ENCODE measurements at places on chromosomes 5 and 9.

- no peak for DNase-seq
These were observed 54.7 kb downstream of the GAS1 start for GRCh38 chr9:86892576-86892975.

- DNase-seq, result no peak
These were observed 35.3 kb downstream of the EQTN start for GRCh38 chr9:27261517-27262211.

- no peak for DNase-seq
These were observed 252.4 kb upstream of the IRX1 start for GRCh38 chr5:3343211-3343610.

GRCh38 chr9:123518338-123518737 is 162.3 kb downstream of the CRB2 start:
- DNase-seq, result no peak

DNA sequence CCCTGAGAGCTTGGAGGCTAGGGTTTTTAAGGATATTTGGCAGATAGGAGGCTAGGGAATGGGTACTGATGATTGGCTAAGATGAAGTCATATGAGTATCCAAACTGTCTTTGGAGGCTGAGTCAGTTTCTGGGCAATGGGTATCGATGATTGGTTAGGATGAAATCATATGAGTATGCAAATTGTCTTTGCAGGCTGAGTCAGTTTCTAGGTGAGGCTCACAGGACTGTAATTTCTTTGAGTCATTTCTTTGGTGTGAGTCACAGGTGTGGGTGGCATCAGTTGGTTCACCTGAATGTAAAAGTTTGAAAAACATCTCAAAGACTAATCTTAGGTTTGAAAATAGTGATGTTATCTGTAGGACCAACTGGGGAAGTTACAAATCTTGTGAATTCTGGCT is 1068.0 kb downstream of the NR2F1-AS1 start:
- peak; percentile 0 for DNase-seq

GRCh38 chr5:67795781-67796477 is 419.6 kb upstream of the PIK3R1 start:
- no peak for DNase-seq

- no peak for DNase-seq
These were observed 46.5 kb downstream of the P4HA2 start for GRCh38 chr5:132181011-132181629.

DNA sequence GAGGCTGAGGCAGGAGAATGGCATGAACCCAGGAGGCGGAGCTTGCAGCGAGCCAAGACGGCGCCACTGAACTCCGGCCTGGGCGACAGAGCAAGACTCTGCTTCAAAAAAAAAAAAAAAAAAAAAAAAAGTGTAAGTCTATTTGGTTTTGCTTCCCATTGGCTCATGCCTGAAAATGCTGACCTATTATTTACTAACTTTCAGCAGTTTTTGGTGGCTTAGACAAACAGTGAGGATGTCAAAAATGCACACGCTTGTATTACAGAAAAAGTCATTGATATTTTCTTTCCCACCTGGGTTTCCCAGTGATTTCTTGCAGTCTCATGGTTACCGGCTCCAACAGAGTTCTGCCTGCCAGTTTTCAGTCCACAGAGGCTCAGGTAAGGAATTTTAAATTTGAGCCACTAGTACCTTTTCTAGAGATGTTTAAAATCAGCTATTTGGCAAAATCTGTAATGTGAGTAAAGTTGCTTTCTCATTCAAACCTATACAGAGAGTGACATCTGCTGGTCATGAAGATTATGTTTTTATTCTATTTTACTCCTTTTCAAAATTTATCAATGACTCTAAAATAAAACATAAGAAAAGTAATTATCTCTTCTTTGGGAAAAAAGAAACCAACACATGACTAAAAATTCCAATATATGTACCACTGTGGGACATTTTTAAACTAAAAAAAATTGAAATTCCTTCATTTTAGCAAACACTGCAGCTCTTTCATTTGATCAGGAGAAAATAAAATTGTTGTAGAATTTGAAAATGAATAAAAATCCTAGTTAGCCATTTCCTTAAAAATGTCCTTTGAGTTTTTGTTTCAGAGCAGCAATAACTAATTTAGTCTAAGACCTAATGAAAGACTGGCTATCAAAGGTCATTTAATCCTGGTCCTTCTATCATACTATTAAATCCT is 8.8 kb downstream of the FAM200C start:
- no peak for DNase-seq

DNA sequence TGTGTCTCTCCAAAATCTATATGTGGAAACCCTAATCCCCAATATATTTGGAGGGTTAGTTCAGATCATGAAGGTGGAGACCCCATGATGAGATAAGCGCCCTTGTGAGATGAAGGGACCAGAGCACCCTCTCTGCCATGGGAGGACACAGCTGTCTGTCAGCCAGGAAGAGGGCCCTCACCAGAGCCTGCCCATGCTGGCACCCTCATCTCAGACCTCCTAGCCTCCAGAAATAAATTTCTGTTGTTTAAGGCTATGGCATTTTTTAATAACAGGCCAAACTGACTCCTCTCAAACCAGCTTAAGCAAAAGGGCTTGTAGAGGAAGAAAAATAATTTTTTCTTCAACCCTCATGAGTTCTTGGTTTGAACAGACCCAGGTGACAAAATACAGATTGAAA is 79.2 kb upstream of the MAMDC2 start:
- DNase-seq, result no peak

GRCh38 chr9:119164716-119165115 is 204.5 kb downstream of the BRINP1 start:
- DNase-seq, result no peak

- DNase-seq, result no peak
These were observed at the start of gene CMYA5 for GRCh38 chr5:79689541-79690466. Gene CMYA5, plus strand, starts transcription at chr5:79689836. Its CDS starts 72 bp downstream, at chr5:79689908.

- no peak for DNase-seq
These were observed 785 bp upstream of the P4HA2 start for GRCh38 chr5:132228241-132229035.

DNA sequence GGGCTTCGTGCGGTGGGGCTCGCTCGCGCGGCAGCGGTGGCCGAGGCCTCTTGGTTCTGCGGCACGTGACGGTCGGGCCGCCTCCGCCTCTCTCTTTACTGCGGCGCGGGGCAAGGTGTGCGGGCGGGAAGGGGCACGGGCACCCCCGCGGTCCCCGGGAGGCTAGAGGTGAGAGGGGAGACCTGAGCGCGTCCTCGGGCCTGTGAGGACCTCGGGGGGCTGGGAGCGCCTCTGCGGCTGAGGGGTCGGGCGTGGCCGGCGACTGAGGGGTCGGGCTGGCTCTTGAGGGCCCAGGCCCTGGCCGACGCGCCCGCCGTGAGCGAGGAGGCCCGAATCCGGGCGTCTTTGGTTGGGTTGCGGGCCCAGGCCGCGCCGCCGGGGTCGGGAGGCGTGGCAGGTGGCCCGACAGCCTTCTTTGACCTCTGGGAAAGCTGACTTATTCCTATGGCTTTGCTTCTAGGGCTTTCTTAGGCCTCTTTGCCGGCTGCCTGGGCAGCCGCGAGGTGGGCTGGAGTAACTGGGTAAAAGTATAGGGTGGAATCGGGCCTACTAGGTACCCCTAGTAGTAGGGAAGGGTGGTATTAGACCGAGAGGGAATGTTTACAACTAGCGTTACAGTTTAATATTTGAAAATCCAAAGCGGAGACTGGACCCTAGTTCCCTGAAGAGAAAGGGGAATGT is at the start of gene CANX:
Gene CANX (plus strand): TSS at position 33 of the 681 bp plus-strand sequence. CDS start 6,715 bp downstream, outside the sequence.
- no peak for DNase-seq

GRCh38 chr9:93111371-93112115 is 15.5 kb downstream of the CARD19 start:
- no peak for DNase-seq

DNA sequence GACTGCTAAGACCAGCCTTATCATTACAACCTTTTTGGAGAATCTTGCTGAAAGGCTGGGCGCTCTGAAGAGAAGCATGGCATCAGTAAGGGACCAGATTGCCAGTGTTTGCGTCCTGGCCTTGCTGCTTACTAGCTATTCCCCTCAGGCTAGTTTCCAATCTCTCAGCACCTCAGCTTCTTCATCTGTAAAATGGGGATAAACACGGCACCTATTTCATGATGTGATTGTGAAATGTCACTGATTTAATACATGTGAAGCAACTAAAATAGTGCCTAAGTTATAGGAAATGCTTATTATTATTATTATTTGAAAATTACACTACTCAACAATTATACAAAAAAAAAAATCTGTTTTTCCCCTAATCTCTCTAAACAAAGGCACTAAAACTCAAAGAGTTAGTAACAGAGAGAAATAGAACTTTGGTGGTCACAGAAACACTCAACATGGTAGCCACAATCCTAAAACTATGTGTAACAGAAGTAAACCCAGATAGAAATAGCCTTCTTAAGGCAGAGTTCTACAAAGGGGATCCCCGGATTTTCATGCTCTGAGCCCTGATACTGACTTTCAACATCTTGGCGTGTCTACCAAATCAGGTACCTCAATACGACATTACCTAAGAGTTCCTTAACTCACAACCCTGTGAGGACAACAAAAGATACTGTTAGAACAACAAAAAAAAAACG is 62.0 kb downstream of the ENC1 start:
- no peak for DNase-seq

DNA sequence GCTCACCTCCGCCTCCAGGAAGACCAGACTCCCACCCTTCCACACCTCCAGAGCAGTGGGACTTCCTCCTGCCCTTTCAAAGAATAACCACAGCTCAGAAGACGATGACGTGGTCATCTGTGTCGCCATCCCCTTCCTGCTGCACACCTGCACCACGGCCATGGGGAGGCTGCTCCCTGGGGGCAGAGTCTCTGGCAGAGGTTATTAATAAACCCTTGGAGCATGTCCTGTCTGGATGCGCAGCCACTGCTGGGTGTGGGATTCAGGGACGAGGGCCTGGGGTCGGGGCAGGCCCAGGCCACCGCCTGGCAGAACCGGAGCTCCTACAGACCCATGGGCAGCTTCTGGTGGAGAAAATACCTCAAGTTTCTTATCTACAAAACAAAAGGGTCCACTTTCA is 5.0 kb downstream of the PAEP start:
- no peak for DNase-seq

GRCh38 chr5:171825051-171825450 is 39.4 kb downstream of the SMIM23 start:
- DNase-seq, result no peak

GRCh38 chr5:133610489-133611356 is 1.6 kb downstream of the FSTL4 start:
- DNase-seq, result peak; percentile 33

DNA sequence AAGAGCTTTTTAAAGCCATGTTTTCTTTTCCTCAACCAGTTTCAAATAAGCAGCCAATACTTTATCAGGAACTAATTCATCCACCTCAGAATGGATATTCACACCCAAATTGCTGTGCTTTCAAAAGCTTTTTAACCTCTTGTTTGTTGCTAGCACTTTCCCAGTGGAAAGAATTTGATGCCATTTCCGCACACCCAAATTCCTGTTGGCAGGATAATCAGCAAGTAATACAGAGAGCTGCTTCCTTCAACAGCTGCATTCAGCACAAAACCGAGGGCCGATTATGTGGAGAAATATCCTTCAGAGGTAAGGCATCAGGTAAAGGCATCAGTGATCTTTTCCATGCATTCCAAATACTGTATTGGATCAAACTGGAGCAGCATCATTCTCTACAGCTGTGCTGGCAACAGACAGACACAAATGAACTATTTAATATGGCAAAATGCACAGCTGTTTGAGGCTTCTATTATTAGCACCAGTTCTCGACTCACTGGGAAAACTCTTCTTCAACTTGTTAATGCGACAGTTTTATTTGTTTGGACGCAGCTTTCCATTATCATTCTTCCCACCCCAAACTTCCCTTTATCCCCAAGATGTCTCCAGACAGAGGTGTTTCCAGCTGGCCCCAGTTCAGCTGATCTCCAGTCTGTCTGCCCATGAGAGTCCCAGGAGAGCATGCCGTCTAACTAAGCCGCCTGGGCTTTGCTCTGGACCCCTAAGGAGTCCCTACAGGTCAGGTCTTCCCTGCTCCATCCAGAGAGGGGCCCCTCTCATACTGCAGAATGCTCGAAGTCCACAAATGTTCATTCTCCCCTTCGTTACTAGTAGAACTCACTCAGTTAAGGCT is 22.2 kb upstream of the MGAT1 start:
- no peak for DNase-seq

DNA sequence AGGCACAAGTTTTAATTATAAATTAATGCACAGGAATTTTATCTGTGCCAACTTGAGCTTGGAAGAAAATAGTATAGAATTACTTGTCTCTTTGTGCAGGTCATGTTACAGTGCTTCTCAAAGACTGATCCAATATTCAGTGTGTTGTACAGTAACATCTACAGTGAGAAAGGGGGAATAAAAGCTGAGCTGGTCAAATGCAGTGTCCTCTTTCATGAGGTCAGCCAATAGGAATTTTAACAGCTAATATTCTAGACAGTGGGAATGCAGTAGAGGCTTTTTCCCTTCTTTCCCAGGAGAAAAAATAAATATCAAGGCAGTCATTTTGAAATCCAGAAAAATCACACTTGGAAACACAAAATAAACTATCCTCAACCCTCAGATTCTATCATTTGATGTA is 95.7 kb upstream of the ITGA1 start:
- DNase-seq, result no peak

GRCh38 chr5:3428334-3428733 is 167.3 kb upstream of the IRX1 start:
- DNase-seq, result no peak

- no peak for DNase-seq
These were observed 22.5 kb downstream of the TPPP start for GRCh38 chr5:670396-671270.

GRCh38 chr5:148020257-148020988 is 43.4 kb upstream of the SPINK5 start:
- DNase-seq, result no peak

DNA sequence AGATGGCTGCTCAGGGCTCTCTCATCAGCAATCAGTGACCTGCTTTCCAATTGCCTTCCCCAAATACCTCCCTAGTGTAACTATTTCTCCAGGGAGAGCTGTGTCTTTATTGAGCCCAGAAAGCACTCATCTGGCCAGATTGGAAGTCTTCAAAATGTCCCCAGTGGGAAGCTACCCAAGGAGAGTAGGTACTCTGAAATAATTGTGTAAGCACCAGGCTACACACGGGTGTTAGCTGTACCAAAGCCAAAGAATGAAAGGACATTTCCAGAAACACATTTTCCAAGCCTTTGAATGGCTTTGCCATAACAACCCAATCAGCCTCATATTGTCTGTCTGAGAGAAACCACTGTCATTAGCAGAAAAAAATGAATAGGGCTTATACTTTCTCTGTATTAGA is 318.8 kb downstream of the FAM170A start:
- DNase-seq, result no peak

DNA sequence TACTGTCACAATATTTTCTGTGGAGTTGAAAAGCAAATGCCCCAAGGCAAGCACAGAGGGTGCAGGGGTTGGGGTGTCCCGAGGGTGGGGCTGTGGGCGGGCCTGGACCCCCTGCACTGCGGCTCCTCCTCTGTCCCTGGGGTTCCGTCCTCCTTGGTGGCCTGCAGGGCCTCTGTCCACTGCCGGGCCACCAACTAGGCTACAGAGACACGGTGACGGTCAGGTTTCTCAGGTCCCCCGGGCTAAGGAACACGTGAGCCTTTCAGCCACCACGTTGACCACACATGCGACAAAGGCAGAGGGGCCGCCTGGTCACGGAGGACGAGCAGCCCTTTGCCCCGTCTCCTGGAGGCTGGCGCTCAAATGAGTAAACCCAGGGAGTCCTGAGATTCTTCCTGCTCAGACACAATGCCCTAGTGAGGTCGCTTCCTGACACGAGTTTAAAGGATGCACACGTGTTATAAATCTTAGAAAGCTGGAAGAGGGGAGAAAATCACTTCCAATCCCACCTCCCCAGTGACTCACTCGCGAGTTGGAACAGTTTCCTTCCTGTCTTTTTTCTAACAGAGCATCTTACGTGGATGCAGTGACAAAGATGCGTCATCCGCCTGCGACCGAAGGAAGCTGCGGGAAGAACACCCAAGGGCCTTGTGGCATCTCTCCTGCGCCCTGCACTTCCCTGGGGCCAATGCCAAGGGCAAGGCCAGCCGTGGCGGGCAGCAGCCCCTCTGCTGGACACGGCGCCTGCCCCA is 24.8 kb upstream of the OBP2B start:
- DNase-seq, result no peak

Measured in stimulated activated CD8-positive, alpha-beta memory T cell treated with anti-CD3 and anti-CD28 coated beads, Interleukin-2, amount 100 ng/mL, for 48 hours (primary cell).